Osteocyte (in vitro differentiated cells): ENCODE measurements at places on chromosomes 5 and 9. TPM values are rescaled to one million over a fixed set of nuclear protein-coding genes. Genes with fewer than 3 reads are reported as not detected.
A peak's percentile ranks its signal among the peaks of the same experiment; 100 is the strongest.

The KCNIP1 gene
- total RNA-seq = 12.6 and 13.3 TPM in 2 replicates

DNA sequence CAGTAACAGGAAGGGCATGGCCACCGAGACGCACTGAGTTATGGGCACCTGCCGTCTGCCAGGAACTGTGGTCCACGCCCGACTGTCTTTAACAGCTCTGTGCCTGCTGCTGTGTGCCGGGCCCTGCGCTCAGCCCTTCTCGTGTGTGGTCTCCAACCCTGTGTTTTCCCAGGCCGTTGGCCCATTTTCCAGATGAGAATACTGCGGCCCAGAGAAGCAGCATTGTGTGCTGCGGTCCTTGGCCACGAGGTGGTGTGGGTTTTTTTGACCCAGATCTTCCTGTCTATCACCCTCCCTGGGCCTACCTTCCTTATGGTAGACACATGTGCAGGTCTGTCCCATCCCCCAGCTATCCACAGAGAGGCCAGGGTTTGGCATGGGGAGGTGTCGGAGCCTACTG, 47.0 kb downstream of the RXRA start:
- no peak overlapping the region for H3K4me3 ChIP-seq
- no peaks in the 10 kb centered on the region for H3K36me3 ChIP-seq
- DNase-seq = no peak
- peaks cover 71% of the 10 kb centered on the region for H3K4me1 ChIP-seq
- no peaks in the 10 kb centered on the region for H3K27me3 ChIP-seq
- no peak overlapping the region for H3K27ac ChIP-seq

- no peaks in the 10 kb centered on the region for H3K27me3 ChIP-seq
- H3K4me1 ChIP-seq = no peaks in the 10 kb centered on the region
- H3K27ac ChIP-seq = no peak overlapping the region
- peaks cover 25% of the 10 kb centered on the region for H3K36me3 ChIP-seq
- DNase-seq = no peak
These were observed 40.6 kb downstream of the USP20 start for GRCh38 chr9:129875687-129876395.

The FUBP3 gene
- total RNA-seq = 67.7 and 72.7 TPM in 2 replicates

DNA sequence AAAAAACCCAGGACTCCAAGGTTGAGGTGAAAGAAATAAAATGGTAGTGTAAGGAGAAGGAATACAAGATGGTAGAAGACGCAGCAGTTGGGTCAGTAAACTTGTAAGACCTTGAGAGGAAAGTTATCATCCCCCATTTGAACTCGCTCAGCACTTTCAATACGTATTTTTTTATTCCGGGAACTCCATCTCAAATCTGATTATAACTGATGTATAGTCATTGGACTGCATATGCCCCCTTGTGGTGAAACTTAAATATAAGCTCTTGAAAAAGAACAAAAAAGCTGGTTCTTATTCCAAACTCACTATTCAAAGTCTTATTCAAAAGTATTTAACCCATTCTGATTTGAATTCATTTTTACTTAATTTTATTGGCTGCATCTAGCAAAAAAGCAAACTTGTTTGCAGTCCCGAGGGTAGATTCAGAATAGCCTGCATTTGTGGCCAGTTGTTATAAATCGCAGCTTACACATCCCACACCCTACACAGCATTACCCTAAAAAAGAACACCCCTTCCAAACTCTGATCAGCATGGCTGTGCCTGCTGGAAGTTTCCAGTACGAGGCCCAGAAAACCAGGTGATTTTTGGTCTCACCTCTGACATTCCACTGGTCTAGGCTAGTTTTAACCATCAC, 118.0 kb downstream of the ESM1 start:
- no peak for DNase-seq
- no peak overlapping the region for H3K27ac ChIP-seq
- H3K4me1 ChIP-seq = peaks cover 4% of the 10 kb centered on the region
- no peaks in the 10 kb centered on the region for H3K36me3 ChIP-seq

- H3K36me3 ChIP-seq = no peaks in the 10 kb centered on the region
- no peaks in the 10 kb centered on the region for H3K4me1 ChIP-seq
- DNase-seq = no peak
- peaks cover 18% of the 10 kb centered on the region for H3K27me3 ChIP-seq
- H3K4me3 ChIP-seq = no peak overlapping the region
- H3K27ac ChIP-seq = no peak overlapping the region
These were observed 212.5 kb downstream of the RAB3C start for GRCh38 chr5:58795327-58795726.

DNA sequence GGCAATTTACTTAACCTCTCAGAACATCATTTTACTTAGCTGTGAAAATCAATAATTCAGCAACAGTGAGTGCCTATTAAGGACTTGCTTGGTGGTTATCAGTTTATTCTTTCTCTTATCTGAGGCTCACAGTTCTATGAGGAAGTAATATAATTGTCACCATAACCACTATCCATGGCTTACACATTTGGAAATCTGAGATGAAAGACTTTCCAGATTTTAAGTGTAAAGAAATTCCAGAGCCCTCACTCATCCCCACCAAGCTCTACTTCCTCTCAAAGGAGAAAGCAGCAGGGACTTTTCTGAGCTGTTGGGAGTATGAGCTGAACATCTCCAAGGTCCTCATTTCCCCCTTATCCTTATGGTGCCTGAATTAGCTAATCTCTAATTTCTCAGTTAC, 321.5 kb downstream of the FBXL7 start:
- H3K4me3 ChIP-seq = no peak overlapping the region
- no peak for DNase-seq
- peaks cover 3% of the 10 kb centered on the region for H3K36me3 ChIP-seq
- H3K4me1 ChIP-seq = peaks cover 19% of the 10 kb centered on the region

GRCh38 chr5:14168144-14168792, 25.1 kb downstream of the TRIO start:
- H3K27ac ChIP-seq = peak overlapping the region; percentile 75
- H3K4me3 ChIP-seq = no peak overlapping the region
- H3K27me3 ChIP-seq = no peaks in the 10 kb centered on the region
- no peak for DNase-seq

GRCh38 chr5:178453224-178453623, 137.0 kb downstream of the COL23A1 start:
- no peaks in the 10 kb centered on the region for H3K36me3 ChIP-seq
- H3K4me3 ChIP-seq = no peak overlapping the region
- no peaks in the 10 kb centered on the region for H3K27me3 ChIP-seq
- H3K27ac ChIP-seq = no peak overlapping the region
- peak; percentile 40 for DNase-seq

DNA sequence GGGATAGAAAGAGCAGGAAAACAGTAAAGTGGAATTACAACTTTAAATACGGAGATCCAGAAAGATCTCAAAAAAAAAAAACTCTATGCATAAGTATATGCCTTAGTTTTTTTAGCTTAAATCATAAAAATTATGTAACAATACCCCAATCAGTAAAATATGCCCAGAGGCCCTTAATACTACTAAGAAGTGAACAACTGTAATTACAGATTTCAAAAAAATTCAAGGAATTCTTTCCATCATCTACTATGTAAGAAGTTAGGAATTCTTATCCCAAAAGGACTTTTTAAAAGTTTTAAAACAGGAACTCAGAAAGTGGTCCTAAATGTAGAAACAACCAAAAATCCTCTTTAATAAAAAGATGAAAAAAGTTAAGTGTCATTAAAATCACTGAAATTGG, 111.3 kb downstream of the SSBP2 start:
- H3K4me3 ChIP-seq = no peak overlapping the region
- DNase-seq = no peak
- H3K4me1 ChIP-seq = peaks cover 15% of the 10 kb centered on the region
- peak overlapping the region; percentile 73 for H3K27ac ChIP-seq
- no peaks in the 10 kb centered on the region for H3K27me3 ChIP-seq

The OTULINL gene
- total RNA-seq = 0.73 and 1.3 TPM in 2 replicates

- peaks cover 2% of the 10 kb centered on the region for H3K27me3 ChIP-seq
- no peak overlapping the region for H3K27ac ChIP-seq
- DNase-seq = no peak
- peaks cover 12% of the 10 kb centered on the region for H3K4me1 ChIP-seq
- H3K36me3 ChIP-seq = no peaks in the 10 kb centered on the region
These were observed 115.0 kb upstream of the SLIT3 start for GRCh38 chr5:169415948-169416347.

DNA sequence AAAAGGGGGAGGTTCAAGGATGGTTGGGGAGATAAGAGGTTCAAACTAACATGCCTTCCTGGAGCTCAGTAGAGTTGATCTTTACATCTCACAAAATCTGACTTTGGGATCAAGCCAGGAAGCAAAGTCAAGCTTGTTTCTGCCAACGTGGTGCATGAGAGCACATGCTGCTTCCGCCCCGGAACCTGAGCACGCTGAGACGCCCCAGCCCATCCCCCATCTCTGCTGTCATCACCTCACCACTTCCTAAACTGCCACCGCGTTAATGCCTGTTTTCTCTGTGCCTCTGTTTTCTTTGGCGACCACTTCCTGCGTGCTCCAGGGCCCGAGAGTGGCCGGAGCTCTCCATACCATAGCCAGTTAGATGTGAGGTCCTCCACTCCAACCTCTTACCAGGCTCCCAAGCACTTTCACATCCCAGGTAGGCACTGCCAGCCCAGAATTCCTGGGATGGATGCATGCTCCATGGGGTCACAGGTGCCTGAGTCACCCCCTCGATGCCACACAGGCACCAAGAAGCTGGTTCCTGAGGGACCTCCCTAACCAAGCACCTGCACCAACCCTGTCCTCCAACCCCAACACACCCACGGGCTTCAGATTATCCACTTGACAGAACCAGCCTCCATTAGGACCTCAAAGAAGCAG, 31.2 kb upstream of the AFAP1L1 start:
- no peak overlapping the region for H3K27ac ChIP-seq
- peaks cover 33% of the 10 kb centered on the region for H3K27me3 ChIP-seq
- no peaks in the 10 kb centered on the region for H3K36me3 ChIP-seq
- no peak for DNase-seq
- no peak overlapping the region for H3K4me3 ChIP-seq

The C5orf58 gene
- total RNA-seq = not detected in 2 replicates

The ZNF608 gene
- total RNA-seq = 64.4 and 65.6 TPM in 2 replicates

GRCh38 chr9:133597316-133597957, 11.8 kb downstream of the FAM163B start:
- no peak overlapping the region for H3K4me3 ChIP-seq
- DNase-seq = no peak
- peaks cover 10% of the 10 kb centered on the region for H3K27me3 ChIP-seq
- H3K36me3 ChIP-seq = no peaks in the 10 kb centered on the region
- H3K4me1 ChIP-seq = no peaks in the 10 kb centered on the region
- H3K27ac ChIP-seq = no peak overlapping the region

GRCh38 chr5:147187099-147187540, 47.7 kb upstream of the STK32A start:
- peaks cover 13% of the 10 kb centered on the region for H3K27me3 ChIP-seq
- no peak for DNase-seq
- no peaks in the 10 kb centered on the region for H3K36me3 ChIP-seq
- H3K27ac ChIP-seq = no peak overlapping the region
- no peak overlapping the region for H3K4me3 ChIP-seq

The IARS1 gene
- total RNA-seq = 212 and 231 TPM in 2 replicates
